ENCODE measurements at places on chromosomes 4 and X. TPM values are rescaled to one million over a fixed set of nuclear protein-coding genes. Genes with fewer than 3 reads are reported as not detected.

DNA sequence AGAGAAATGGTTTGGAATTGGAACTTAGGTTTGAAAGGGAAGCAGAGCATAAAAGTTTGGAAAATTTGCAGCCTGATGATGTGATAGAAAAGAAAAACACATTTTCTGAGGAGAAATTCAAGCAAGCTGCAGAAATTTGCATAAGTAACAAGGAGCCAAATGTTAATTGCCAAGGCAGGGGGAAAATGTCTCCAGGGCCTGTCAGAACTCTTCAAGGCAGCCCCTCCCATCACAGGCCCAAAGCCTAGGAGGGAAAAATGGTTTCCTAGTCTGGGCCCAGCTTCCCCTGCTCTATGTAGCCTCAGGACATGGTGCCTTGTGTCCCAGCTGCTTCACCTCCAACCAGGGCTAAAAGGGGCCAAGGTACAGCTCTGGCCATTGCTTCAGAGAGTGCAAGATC lies 21.2 kb upstream of the DUSP21 start:
- no peak for DNase-seq

- DNase-seq, result no peak
These were observed 17.3 kb downstream of the TRAM1L1 start for GRCh38 chr4:117068120-117068519.

NSD2 gene
- total RNA-seq, result 60.4 TPM

- no peak for DNase-seq
These were observed 118.2 kb downstream of the AFAP1 start for GRCh38 chr4:7821245-7822136.

GRCh38 chrX:39725928-39726619 lies 371.7 kb downstream of the BCOR start:
- DNase-seq, result no peak

- no peak for DNase-seq
These were observed 94.5 kb upstream of the IL13RA1 start for GRCh38 chrX:118632862-118633261.

DNA sequence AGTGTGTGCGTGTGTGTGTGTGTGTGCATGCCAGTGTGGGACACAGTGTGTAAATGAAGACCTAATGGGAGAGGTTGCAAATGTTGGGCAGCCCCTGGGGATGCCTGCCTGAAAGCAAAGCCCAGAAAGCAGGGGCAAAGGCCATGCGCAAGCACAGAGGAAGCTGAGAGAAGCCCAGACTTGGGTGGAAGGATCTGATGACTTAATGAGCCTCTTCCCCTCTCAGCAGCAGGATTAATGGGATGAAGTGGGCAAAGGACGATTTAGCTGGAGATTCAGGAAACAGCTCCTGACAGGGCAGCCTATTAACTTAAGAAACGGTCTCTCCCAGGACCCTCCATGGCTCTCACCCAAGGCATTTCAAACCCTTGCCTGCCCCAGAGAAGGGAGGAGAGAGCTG lies 107.3 kb downstream of the EFNB1 start:
- no peak for DNase-seq

DCAF12L2 gene
- total RNA-seq, result not detected

DNA sequence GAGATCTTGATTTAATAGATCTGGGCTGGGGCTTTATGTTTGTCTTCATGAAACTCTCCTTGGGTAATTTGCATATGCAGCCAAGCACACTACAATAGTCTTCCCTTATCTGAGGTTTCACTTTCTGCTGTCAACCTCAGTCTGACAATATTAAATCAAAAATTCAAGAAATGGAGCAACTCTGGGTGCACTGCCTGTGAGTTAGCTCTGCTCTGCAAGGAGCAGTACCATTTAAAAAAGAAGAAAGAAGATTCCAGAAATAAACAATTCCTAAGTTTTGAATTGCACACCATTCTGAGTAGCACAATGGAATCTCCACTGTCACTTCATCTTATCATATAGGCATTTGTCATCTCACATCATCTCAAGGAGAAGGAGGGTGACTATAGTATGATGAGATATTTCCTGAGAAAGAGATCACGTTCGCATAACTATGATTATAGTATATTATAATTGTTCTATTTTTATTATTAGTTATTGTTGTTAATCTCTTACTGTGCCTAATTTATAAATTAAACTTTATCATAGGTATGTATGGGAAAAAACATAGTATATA lies 9.4 kb downstream of the FNIP2 start:
- DNase-seq, result no peak

- no peak for DNase-seq
These were observed 904.9 kb upstream of the AGA start for GRCh38 chr4:178347111-178347510.

MAGEA2 gene
- not detected for total RNA-seq

DNA sequence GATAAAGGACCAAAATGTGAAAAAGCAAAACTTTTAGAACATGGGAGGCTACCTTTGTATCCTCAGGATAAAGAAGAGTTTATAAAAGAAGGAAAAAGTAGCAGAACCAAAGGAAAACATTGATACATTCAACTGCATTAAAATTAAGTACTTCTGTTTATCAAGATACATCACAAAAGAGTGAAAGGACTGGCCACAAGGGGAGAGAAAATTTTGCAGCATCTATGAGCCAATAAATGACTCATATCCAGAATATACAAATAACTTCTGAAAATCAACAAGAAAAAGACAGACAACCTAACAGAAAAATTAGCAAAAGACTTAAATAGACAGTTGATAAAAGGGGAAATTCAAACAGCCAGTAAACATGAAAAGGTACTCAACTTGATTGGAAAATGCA lies 177.1 kb downstream of the RBMX2 start:
- no peak for DNase-seq

- DNase-seq, result no peak
These were observed 35.4 kb upstream of the PPA2 start for GRCh38 chr4:105509291-105509690.

DNA sequence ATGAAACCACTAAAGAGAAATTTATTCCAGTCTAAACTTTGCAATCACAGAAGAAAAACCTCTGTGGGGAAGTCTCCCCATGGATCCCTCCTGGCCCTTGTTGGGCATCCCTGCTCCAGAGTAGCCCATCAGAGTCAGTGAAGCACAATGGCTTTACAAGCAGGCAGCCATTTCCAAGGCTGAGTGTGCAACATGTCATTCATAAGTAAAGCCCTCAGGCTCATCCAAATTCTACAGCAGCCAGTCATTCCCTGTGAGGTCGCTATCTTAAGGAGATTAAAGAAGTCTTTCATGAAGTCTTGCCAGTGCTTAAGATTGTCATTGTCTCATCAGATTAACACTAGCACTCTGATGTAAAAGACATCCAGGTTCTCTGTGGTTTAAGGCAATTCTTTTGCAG lies 17.0 kb upstream of the MAPK10 start:
- DNase-seq, result no peak

ASMT gene
- total RNA-seq, result not detected

GRCh38 chr4:153341575-153342090 lies 2.9 kb upstream of the MND1 start:
- no peak for DNase-seq

- no peak for DNase-seq
These were observed 1.1 kb upstream of the SEPTIN6 start for GRCh38 chrX:119693996-119694451.

DNA sequence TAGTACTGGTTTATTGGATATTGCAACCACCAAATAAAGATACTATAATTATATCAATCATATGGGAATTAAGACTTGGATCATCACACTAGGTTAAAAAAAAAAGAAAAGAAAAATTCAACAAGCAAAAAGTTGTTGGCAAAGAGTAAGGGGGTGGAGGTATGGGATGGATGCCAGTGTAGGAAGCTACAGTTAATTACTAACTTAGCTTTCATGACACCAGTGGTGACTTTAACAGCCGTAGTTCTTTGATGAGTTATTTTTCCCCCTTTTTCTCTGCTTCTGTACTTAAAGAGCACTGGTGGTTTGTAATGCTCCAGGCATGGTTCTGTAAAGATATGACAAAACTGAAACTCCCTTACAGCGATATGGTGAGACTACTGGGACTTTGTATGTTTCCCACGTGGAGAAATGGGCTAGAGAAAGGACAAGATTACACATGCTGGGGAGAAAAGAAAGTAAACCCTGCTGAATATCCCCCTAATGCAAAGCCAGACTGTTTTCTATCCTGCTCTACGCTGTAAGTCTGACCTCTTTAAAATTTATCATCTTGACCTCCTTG lies 210.8 kb downstream of the SPOCK3 start:
- DNase-seq, result no peak

HSPA4L gene
- total RNA-seq, result 12.4 TPM

GPC4 gene
- total RNA-seq, result 3.6 TPM

GRCh38 chrX:54509400-54509799 lies 13.4 kb upstream of the FGD1 start:
- no peak for DNase-seq

GRCh38 chr4:166682200-166682599 lies 552.1 kb downstream of the SPOCK3 start:
- DNase-seq, result no peak

GRCh38 chr4:80521438-80521837 lies 185.9 kb downstream of the CFAP299 start:
- no peak for DNase-seq

EFNB1 gene
- 27.9 TPM for total RNA-seq

DNA sequence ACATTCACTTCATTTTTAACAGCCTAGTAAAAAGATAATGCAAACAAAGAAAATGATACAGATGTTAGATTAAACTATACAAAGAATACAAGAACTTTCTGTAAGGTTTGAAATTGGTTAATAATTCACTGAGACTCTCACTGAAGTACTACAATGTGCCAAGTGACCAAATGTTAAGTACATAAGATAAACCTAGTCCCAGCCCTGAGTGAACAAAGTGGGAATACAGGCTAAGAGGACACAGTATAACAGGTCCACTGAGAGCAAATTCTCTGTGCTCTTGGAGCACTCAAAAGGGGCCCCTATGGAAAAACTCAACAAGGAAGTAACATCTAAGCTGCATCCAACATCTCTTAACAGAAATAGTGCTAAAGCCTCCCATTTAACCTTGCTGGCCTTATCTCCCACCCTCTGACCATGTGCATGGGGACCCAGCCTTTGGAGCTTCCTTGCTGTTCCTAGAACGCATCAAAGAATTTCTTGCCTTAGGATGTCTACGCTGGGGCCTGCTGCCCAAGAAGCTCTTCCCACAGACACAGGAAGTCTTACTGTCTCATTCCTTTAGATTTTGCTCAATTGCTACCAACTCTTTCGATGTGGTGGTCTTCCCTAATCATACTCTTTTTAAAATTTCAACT lies 113.4 kb downstream of the ZAR1 start:
- DNase-seq, result no peak

- DNase-seq, result no peak
These were observed 725.0 kb downstream of the CCSER1 start for GRCh38 chr4:90852237-90852636.

- no peak for DNase-seq
These were observed 6.4 kb downstream of the ADH5 start for GRCh38 chr4:99082192-99082591.

GRCh38 chr4:154164931-154165839 lies 326.4 kb downstream of the DCHS2 start:
- no peak for DNase-seq

DNA sequence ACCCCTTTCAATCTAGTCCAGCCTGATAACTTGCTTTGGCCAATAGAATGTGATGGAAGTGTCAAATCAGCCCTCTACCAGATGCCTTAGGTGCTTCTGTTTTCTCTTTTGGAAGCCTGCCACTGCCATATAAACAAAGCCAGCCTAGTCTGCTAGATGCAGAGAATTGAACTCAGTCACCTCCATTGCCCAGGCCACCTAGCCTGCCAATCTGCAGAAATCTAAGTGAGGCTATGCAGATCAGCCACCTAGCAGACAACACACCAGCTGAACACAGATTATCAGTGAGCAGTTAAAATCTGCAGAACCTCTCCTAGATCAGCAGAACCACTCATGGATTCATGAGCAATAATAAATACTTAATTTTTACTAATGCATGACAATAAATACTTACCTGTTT lies 1108.2 kb downstream of the PCDH18 start:
- DNase-seq, result no peak

DNA sequence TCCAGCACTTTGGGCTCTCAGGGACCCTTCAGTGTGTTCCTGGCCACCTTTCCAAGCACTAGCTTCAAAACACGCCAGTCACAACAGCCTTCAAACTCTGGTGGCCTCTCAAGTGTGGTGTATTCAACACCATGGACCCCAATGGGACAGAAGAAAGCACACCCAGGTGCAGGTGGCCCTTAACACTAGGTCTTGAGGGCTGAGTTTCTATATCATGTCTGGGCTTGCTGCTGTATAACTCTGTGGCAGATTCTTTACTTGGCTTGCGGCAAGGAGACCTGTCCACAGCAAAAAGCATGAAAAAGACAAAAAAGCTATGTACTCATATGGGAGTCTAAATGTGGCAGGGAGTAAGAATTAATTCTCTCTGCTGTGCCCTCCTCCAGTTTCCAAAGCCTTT lies 23.1 kb downstream of the MSL3 start:
- no peak for DNase-seq

DNA sequence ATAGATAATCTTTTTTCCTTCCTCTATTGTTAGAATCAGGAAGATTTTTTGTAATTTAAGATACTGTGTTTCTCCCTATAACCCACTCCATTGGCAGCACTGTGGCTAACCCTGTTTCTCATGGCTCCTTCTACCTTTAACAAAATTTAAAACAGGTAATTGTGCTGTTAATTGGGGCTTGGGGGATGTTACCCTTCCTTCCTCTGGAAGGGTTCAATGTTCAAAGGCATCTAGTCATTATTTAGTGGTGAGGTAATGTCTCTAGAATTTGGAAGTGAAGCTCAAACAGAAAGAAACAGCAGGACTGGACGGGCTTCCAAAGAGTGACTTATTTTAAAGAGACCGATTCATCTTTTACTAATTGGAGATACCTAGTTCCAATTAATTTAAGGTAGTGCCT lies 166.4 kb downstream of the TRIML1 start:
- no peak for DNase-seq

PARM1 gene
- 74.4 TPM for total RNA-seq

DNA sequence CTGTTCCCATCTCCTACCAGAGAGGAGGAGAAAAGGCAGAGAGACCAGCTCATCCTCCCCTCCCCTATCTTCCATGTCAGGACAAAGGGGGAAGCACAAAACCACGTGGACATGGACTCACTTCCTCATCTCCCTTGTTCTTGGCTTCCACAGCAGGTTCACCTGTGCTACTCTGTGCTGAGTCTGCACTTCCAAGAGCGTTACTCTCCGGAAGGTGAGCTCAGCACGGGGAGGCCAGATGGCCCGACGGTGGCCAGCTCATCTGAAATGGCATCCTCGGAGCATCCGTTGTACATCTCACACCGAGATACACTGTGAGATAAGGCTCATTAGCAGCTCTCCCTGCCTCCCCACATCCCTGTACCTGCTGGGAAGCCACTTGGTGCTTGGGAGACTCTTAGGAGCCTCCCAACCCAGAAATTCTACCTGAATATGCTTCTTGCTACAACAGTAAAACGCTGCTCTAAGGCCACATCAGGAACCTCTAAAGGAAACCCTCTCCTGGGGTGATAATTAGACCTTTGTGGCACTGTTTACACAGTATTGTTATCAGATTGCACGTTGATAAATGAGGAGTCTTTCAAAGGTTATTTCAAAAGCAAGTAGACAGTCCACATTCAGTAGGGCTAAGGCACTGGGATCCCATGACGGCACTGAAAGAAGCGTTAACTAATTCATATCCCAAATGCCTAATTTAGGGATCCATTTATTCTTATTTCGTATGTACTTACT lies 19.4 kb downstream of the LGI2 start:
- DNase-seq, result no peak
